Midbrain (tissue), 1 donor: ENCODE measurements at places on chromosomes 2 and 18.

- no peak for DNase-seq
Observed at GRCh38 chr18:9337873-9338272, 3.3 kb downstream of the TWSG1 start.

- no peak for DNase-seq
Observed at GRCh38 chr18:47871288-47871687, 59.2 kb downstream of the SMAD2 start.

DNA sequence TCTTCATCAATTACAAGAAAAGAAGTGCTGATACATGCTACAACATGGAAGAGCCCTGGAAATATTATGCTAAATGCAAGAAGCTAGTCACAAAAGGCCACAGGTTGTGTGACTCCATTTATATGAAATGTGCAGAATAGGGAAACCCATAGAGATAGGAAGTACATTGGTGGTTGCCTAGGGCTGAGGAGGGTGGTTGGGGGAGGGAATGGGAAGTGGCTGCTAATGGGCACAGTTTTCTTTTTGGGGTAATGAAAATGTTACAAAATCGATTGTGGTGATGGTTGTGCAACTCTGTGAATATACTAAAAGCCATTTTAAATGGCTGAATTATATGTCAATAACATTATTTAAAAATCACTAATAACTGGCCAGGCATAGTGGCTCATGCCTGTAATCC is 24.3 kb upstream of the RESP18 start:
- DNase-seq: no peak

DNA sequence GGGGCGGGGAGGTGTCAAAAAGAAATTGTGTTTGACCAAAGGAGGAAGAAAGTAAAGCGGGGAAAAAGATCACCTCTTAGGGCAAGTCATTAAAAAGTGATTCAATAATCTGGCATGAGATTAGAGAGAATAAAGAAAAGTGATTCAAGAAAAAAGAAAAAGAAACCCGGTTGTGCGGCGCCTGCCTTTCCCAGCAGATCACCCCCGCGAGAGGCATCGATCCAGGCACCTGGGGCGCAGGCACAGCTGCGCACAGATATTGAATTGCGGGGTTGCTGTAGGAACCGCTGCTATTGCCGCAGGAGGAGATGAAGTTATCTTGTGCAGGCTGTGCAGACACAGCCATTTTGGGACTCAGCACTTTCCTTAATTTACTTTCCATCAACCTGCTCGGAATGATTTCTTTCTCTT is 71.2 kb downstream of the PLB1 start:
- DNase-seq: no peak
